SW 1271 (cell line): ENCODE measurements at places on chromosomes 12 and 14.

DNA sequence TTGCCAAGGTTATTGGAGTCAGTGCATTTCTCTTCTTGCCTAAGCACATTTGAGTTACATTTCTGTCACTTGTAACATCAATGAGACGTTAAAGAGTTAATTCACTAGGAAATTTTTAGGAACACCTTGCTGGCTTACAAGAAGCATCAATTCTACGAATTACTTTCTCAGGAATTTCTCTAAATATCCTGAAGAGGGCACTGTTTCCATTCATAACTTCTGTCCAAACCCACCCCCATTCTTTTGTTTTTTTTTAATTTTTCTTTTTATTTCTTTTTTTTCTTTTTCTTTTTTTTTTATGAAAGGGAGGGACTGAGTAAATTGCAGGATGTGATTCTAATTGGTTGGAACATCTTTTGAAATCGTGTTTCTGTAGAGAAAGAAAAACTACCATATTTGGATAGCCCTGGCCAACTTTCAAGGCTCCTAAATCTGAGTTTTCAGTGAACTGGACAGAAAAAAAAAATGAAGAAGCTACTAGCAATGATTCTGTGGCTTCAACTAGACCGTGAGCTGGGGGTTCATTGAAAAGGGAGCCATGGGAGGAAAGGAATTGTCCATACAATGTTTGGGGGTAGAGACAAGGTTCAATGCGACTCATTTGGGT, 285.3 kb downstream of the DAD1 start:
- peak; percentile 44 for DNase-seq

DNA sequence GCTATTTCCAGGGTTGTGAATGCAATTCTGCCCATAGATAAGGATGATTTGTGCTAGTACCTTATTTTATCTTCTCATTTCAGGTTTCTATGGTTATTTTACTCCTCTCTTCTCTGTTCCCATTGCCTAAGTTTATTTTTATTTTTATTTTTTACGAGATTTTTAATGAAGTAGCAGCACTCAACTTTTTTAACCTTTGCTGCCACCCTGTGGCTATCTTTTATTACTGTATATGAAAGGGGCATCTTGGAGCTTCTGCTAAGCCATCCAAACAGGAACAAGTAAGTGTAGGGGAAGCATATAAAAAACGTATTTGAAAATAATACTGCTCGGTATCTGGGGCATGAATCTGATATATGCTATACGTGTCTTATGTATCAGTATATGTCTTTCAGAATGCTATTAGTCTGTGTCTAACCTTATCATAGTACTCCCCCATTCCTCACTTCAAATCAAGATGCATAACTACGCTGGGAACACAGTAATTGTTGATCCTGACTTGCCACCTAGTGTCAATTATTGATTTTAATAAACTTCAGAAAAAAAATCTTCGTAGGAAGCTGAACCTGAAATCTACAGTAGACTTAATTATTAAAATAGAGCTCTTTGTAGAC, 60.3 kb downstream of the KLRG1 start:
- DNase-seq, result no peak

DNA sequence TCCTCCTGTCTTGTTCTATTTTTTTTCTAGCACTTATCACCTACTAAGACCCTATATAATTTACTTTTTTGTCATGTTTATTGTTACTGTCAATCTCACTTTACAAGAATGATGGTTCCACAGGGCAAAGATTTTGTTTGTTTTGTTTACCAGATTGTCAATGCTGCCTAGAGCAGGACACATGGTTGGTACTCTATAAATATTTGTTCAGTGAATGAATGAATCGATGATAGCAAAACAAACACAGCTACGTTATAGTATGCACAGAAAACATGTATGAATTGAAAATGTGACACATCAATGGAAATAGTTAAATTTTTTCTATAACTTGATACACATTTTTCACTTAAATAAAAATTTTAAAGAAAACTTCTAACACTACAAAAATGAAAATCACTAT, 67.1 kb upstream of the KRR1 start:
- DNase-seq, result no peak

DNA sequence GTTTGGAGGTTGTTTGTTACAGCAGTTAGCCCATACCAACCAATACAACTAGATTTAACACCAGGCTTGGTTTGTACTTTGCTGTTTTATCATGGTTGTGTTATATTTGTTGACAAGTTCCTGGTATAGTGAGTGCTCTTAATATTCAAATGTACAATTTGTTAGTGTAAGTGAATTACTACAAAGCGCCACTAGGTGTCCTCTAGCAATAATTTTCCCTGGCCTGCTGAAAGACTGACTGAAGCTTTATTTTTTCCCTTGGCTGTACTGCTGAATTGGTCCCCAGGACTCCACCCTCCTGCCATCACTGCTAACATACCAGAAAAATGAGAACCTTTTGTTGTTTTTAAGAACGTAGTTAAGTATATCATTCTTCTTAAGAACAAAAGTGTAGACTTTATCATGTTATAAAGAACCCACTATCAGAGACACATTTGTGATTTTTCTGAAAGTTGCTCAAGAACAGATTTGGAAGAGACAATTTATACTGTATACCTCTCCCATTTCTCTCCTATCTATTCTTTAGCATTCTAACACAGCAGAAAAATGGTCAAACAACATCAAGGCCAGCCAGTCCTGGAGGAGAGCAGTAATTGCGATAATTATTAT, 75.3 kb upstream of the FAR2 start:
- no peak for DNase-seq

- no peak for DNase-seq
Measured at GRCh38 chr12:3597526-3598210, 106.7 kb downstream of the PRMT8 start.

DNA sequence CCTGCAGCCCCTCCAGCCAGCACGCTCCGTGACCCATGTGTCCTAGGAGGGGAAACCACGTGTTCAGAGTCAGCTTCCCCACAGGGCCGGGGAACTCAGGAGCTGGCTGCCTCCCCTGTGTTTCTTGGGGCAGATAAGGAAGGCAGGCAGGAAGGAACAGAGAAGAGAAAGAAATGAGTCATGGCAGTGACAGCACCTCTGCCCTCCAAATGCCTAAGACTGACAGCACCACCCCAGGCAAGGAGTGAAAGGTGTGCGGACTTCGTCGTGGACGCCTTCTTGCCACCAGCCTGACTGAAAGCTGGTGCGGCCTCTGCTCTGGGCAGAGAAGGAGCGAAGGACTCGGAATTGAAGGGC, 167.0 kb upstream of the FKBP4 start:
- DNase-seq, result no peak

DNA sequence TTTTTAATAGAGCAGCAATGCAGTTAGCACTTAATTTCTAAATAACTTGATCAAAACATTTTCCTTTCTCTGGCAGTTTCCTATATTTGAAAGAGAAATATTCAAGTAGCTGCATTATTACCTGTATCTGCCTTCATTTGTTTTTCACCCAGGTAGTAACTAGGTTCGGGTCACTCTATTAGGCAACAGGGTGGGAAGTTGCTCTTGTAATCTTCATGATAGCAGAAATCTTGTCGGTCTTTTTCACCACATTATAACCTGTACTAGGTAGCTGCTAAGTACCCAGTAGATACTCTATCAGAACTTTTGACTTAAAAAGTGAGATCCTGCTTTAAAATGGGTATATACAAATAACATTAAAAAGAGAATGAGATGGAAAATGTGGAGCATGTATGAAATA, 2.4 kb upstream of the PIK3C2G start:
- DNase-seq, result no peak

- DNase-seq, result no peak
Measured at GRCh38 chr14:94451826-94452225, 774 bp downstream of the SERPINA11 start.

GRCh38 chr12:120496413-120497340, 764 bp downstream of the DYNLL1 start:
- peak; percentile 61 for DNase-seq

- DNase-seq, result no peak
Measured at GRCh38 chr12:132713123-132713522, 2.5 kb downstream of the PGAM5 start.

DNA sequence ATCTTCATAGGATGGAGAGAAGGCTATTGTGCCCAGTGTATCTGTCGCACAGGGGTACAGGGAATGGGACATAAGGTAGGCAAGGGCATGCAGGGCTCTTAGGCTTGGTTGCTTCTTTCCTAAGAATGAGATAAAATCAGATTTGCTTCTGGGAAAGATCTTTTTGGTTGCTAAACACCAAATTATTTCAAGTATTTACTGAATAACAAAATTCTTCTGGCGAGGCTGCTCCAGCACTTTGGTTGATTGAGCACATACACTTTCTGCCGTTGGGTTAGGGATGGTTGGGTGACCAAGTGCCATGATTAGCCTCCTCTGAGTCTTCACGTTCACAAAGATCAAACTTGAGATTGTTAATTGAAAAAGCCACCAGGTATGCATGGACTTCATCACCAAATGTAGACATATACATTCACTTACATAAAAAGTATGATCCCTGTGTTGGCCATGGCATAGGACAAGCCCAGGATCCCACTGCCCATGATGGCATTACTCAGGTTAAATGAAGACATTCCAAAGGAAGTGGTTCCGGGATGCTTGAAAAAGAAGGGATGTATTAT, 38.2 kb downstream of the SLC38A4 start:
- no peak for DNase-seq

- DNase-seq, result no peak
Measured at GRCh38 chr12:33581613-33582122, 142.0 kb upstream of the SYT10 start.

GRCh38 chr12:83318386-83319098, 631.8 kb downstream of the TMTC2 start:
- DNase-seq, result no peak

DNA sequence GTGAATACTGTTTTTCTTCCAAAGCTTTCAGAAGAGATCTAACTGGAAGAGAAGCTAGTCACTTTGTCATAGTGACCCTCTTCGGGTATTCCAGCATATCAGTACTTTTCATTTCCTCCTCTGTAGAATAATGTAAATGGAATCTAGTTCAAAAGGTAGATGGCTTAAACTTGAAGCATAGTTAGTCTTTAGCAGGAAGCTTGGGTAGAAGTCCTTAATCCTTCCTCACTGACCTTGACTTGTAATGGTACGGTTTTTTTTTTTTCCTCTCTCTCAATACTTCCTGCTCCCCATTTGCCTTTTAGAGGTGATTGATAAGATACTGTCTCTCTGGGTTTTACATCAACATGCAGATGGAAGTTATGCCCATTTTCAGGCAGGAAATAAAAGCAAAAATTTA, 1.7 kb downstream of the FBXO34 start:
- no peak for DNase-seq

DNA sequence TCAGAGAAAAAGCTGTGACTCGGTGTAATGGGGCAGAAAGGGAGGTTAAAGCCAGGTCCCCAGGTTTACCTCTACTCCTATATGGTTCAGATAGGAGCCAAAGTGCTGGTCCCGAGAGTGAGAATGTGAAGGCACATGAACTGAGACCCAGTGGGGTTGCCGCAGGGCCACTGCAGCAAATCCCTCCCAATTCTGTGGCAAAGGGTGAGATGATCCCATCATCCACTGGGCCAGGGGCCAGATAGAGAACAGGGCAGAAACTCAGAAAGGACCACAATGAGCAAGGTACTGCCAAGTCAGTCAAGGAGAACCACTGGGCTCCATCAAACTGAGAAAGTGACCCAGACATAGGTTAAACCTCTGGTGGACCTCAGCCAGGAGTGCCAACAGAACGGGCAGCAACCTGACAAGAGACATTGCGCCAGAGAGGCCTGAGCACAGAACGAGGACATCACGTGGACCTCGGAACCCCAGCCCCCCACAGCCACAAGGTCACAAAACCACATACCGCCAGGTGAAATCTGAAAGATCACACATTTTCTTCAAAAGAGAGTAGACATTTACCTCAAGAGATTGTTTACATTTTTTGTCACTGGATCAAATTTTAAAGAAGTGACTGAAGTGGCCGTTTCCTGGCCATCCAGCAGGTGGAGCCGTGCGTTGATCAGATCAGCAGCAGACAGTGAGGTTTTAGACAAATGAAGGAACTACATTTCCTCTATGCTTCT, 20.5 kb upstream of the ITPR2 start:
- DNase-seq, result no peak

GRCh38 chr14:46887144-46887543, 235.6 kb upstream of the RPL10L start:
- DNase-seq, result no peak
